ENCODE measurements at places on chromosomes 11 and 22.

- DNase-seq: no peak
These were observed 94.4 kb upstream of the ALX4 start for GRCh38 chr11:44404301-44404700.

GRCh38 chr11:105718641-105719040 is 108.8 kb downstream of the GRIA4 start:
- no peak for DNase-seq

- DNase-seq: no peak
These were observed 2254.0 kb downstream of the LRRC4C start for GRCh38 chr11:39205236-39205995.

GRCh38 chr11:64794526-64794925 is 8.5 kb downstream of the MAP4K2 start:
- DNase-seq: no peak

DNA sequence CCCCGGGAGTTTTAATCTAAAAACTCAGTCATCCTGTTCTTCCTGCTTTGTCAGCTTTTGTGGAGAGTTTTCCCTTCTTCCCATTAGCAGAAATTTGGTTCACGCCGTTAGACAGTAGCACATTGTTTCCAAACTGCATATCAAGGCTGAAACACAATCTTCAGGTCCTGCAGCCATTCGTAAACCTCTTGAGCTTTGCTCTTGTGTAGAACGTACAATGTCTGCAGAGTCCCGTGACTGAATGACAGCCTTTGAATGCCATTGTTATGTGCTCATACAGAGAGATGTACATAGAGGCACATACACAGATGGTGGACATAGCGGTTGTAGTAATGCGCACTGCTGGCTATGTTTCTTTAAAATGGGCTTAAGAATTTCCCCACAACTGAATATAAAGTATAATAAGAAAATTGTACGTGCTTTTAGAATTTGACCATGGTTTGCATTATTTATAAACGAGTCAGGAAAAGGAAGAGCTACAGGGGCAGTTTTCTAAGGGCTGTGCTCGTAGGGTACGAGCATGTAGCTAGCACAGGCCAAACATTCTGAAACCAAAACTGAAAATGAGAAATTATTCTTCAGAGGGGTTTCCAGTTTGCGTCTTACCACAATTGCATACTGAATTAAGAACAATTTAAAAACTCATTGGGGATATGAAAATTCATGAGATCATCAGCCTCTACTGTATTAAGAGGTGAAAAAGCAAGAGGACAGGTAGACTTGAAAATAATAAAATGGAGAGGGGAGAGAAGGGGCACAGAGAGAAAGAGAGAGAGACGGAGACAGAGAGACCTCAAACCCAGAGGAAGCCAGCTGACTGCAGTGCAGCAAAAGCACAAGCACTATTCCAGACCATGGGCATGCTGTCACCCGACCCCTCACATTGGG is 310.1 kb downstream of the CADM1 start:
- no peak for DNase-seq
